ENCODE measurements at places on chromosomes 13 and 19. TPM values are rescaled to one million over a fixed set of nuclear protein-coding genes. Genes with fewer than 3 reads are reported as not detected.

- DNase-seq = no peak
Observed at GRCh38 chr13:31053091-31053490, 108.6 kb downstream of the HSPH1 start.

DNA sequence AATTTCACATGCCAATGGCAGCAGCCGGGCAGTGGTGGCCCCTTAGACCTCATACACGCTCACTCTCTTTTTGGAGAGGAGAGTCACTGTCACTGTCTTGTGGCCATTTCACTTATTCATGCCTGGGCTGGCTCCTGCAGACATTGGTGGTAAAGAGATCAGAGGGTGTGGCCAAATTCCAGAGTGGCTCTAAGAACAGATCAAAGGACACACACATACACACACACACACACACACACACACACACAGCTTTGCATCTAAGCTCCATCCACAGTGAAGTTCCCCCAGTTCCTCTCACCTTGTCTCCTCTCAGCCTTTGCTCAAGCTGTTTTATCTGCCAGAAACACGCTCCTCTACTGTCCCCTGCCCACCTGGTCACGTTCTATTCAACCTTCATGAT is 46.5 kb upstream of the KPNA3 start:
- no peak for DNase-seq

The POSTN gene
- 1,586 TPM for total RNA-seq

The ADM5 gene
- 0.40 TPM for total RNA-seq

The KLK1 gene
- not detected for total RNA-seq
